ENCODE measurements at places on chromosomes 7 and 10. TPM values are rescaled to one million over a fixed set of nuclear protein-coding genes. Genes with fewer than 3 reads are reported as not detected.

ZNF800 gene
- 18.1 TPM for total RNA-seq

ANKRD61 gene
- total RNA-seq = 0.28 TPM

LRRD1 gene
- not detected for total RNA-seq

C7orf33 gene
- not detected for total RNA-seq

GPR85 gene
- total RNA-seq = 0.63 TPM

AKR1E2 gene
- total RNA-seq = 1.9 TPM

ADAMTS14 gene
- 0.10 TPM for total RNA-seq

MSMB gene
- not detected for total RNA-seq

POM121L12 gene
- not detected for total RNA-seq

PRSS37 gene
- not detected for total RNA-seq

SUN3 gene
- total RNA-seq = not detected

NXPH1 gene
- not detected for total RNA-seq

GPR26 gene
- not detected for total RNA-seq

MMD2 gene
- total RNA-seq = not detected

- DNase-seq = no peak
Observed at GRCh38 chr7:24899905-24900304, 80.1 kb downstream of the OSBPL3 start.

DNA sequence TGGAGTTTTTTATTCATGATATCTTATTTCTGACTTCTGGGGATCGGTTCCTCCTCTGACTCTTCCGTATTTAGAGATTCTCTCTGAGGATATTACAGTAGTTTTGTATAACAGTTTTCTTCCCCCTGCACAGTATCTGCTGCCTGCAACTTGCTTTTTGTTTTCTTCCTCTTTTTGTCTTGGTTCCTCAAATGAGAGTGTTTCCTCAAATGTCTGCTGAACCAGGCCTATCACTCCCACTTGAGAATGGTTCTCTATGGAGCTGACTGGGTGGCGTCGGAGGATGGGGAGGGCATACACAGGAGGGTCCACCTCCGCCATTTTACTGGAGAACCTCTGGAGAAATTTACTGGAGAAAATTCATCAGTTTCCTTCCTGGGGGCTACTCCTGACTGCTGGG lies 27.7 kb downstream of the ARHGAP22 start:
- DNase-seq = no peak

DNA sequence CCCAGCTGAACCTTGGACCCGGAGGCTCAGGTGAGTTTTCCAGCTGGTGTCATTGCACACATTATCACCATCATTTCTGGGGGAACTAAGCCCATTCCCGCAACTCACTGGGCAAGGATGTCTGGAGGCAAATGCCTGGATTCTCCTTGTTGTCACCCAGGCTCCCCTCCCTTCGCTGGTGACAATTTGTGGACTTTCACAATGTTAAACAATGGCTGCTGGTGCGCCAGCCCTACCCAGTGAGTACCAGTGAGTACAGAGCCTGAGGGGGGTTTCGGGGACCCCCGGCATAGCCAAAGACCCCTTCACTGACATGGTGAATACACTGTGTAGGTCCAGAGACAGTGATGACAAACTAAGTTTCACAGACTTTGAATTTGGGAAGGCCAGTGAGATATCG lies 189.2 kb downstream of the ADARB2 start:
- DNase-seq = no peak

DNA sequence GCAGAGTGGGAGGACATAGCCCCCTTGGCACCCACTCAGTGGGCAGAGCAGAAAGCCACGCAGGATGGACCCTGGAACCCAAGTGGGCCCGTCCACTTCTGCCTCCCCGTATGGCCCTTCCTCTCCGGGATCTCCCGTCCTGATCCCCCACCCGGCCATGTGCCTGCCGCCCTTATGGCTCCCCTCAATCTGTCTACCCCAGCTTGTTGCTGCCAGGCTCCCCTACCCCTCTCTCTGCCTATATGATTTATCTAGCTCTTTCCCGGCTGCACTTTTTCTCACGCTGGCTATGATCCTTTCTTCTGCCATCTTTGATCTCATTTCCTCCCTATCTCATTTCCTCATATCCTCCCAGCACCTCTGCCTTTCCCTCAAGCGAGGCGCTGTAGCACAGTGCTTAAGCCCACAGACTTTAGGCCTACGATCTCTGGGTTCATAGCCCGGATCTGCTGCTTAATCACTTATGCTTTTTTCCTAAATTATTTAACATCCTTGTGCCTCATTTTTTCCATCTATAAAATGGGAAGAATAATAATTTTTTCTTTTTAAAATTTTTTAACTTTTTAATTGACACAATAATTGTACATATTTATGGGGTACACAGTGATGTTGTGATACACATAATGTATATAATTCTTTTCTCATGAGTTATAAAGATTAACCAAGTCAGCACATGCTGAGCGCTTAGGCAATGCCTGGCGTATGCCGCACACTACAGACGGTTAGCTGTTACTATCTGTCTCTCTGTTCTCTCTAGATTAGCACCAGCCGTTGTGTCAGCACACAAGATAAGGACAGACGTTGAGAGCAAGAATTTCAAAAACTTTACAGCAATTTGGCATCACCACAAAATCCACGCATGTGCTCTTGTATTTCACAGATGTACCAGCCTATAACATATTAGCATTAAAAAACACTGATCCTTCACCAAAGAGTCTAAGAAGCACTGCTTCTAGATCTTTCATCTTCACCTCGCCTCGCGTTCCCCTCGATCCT lies 18.1 kb downstream of the KCNH2 start:
- DNase-seq = no peak

DNA sequence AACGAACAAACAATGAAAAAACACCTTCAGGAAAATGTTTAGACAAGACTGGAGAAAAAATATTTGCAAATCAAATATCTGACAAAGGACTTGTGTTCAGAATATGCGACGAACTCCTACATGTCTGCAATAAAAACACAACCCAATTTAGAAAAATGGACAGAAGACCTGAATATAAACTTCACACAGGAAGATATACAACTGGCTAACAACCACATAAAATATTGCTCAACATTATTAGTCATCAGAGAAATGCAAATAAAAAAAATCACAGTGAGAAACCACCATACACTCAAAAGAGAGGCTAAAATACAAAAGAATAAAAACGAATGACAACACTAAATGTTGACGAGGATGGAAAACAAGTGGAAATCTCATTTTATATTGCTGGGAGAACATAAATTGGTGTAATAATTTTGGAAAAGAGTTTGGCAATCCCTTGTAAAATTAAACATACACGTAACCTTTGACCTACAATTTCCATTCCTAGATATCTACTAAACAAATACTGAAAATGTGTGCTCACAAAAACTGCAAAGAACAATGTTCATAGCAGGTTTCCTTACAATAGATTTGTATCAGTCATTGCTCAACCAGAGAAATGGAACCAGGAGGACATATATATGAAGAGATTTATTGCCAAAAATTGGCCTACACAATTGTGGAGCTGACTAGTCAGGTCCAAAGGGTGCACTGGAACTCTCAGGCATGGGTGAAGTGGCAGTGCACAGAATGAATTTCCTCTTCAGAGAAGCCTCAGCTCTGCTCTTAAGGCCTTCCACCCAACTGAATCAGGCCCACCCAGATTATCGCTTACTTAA lies 82.9 kb upstream of the OGDHL start:
- DNase-seq = no peak

DNA sequence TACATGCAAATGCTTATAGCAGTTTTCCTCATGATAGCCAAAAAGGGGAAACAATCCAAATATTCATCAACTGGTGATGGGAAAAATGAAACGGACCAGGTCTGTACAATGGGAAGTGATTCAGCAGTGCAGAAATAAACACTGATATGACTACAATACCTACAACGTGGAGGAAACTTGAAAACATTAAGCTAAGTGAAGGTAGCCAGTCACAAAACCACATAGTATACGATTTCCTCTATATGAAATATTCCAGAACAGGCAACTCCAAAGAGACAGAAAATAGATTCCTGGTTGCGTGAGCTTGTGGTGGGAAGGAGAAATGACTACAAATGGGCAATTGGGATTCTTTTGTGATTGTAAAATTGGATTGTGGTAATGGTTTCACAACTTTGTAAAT lies 263.1 kb upstream of the PITRM1 start:
- no peak for DNase-seq

- DNase-seq = no peak
Observed at GRCh38 chr10:44045020-44045419, 339.9 kb downstream of the CXCL12 start.

DNA sequence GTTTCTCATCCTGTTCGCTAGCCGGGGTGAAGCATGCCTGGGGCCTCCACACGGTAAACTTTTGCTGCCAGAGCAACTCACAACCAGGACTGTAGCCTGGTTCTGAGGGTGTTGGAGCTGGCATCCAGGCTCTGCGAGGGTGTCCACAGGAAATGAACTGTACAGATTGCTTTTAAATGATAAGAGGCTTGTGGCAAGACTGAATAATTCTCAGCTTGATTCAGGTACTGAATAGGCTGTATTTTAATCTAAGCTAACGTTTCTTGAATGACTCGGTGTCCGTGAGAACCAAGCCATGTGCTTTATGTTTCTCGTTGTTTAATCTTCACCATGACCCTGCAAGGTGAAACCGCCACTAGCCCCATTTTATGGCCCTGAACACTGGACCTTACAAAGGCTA lies 49.3 kb downstream of the EEPD1 start:
- no peak for DNase-seq

GRCh38 chr10:34866848-34867247 lies 51.8 kb upstream of the PARD3 start:
- no peak for DNase-seq

DNA sequence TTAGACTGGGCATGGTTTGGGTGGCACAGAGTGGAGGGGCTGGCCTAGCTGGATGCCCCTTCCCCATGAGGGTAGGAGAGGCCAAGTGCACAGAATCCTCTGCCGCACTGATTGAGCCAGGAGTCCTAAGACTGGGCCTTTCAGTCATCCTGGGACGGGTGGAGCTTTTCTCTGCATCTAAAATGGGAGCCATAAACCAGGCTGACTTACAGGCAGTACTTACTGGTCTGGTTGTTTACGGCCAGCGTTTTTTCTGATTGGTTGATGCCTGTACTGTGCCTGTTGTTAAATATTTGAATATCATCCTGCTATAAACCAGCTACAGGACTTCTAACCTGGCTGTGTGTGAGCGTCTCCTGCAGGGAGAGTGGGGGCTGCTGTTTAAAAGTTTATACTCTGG lies 107.8 kb downstream of the CDH23 start:
- no peak for DNase-seq

- DNase-seq = peak; percentile 92
Observed at GRCh38 chr10:70255329-70256299, 22.4 kb upstream of the PPA1 start.

DNA sequence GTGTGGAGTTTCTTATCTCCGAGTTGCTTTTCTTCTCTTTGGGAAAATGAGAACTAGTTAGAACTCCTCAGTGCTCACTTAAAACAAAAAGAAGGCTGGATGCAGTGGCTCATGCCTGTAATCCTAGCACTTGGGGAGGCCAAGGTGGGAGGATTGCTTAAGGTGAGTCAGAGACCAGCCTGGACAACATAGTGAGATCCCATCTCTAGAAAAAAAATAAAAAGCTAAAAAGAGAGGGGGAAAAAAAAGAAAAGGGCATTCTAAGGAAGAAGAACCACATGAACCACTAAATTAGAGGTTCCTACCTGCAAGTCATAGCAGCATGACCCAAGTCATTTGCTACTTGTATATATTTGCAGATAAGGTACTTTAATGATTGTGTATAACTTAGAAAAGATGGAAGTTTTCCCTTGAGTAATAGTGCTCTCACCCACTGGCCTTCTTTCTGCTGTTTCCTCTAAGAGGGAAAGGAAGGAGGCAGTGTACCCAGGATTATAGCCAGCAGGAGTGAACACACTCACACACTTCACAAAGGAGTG lies 87.8 kb downstream of the CCDC71L start:
- no peak for DNase-seq

- no peak for DNase-seq
Observed at GRCh38 chr10:74081192-74081803, 69.3 kb downstream of the AP3M1 start.

GRCh38 chr7:54946764-54947163 lies 72.1 kb upstream of the EGFR start:
- DNase-seq = peak; percentile 97

- no peak for DNase-seq
Observed at GRCh38 chr10:28677888-28678686, 766 bp downstream of the BAMBI start.

DNA sequence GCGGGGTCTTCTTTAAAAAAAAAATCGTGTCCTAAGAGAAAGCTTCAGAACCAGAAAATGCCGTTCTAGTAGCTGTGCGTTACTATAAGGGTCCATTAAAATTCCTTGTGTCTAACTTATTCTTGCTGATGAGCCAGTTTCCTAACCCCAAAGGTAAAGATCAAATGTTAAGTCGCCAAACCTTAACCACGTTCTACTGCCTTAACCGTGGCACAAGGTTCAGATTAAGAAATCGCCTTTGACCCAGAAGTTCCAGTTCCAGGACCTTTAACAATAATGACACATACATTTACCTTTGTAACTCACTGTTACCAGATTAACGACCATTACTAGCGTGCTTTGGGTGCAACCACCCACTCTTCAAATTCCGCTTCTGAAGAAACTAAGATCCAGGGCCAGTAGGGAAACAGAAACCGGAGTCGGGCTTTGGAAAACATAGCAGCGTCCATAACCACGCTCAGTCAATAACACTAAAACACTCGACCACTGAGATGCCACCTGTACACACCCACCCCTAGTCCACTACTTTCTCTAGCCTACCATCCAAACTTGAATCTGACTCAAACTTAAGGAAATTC lies 620 bp downstream of the BET1 start:
- peak; percentile 29 for DNase-seq

DNA sequence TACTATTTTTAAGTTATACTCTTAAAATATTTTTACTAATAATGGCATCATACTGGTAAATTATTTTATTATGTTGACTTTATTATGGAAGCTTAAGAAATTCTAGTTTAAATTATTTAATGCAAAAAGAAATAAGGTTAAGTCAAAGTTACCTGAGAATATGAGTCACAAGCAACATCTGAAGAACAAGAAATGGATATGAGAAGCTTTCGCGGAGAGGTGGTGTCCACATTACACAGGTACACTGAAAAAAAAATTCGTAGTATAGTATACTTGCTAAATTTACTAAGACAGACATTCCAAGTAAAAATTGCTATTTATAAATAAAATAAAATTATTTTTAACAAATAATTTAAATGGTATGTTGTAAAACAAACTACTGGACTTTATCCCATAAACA lies 143.8 kb downstream of the AVL9 start:
- DNase-seq = no peak

GRCh38 chr7:158345731-158346130 lies 241.9 kb downstream of the PTPRN2 start:
- DNase-seq = no peak

GRCh38 chr10:88879534-88880281 lies at the start of gene STAMBPL1:
STAMBPL1 (plus strand) TSS chr10:88880245; CDS start chr10:88901709, 21,464 bp downstream.
- DNase-seq = no peak

- no peak for DNase-seq
Observed at GRCh38 chr10:11331726-11332125, 279.7 kb downstream of the USP6NL start.

GRCh38 chr10:48418189-48418788 lies 111.8 kb downstream of the MAPK8 start:
- no peak for DNase-seq

GRCh38 chr7:475951-476441 lies 43.6 kb downstream of the PDGFA start:
- no peak for DNase-seq

- no peak for DNase-seq
Observed at GRCh38 chr7:27117887-27118491, 12.6 kb downstream of the HOXA4 start.

GRCh38 chr7:106563466-106564150 lies 97.3 kb downstream of the CCDC71L start:
- peak; percentile 16 for DNase-seq

GRCh38 chr7:33804140-33804660 lies 101.1 kb upstream of the BMPER start:
- DNase-seq = no peak

GRCh38 chr10:3814838-3815220 lies 29.8 kb upstream of the KLF6 start:
- no peak for DNase-seq
